ENCODE measurements at places on chromosomes 12 and 14. TPM values are rescaled to one million over a fixed set of nuclear protein-coding genes. Genes with fewer than 3 reads are reported as not detected.

Gene FBXO21
- total RNA-seq: 35.7 TPM

Gene BIN2
- not detected for total RNA-seq

Gene TAS2R7
- not detected for total RNA-seq

Gene LRR1
- total RNA-seq: 22.7 TPM

Gene TSPAN19
- total RNA-seq: not detected

Gene GPR68
- 1.8 TPM for total RNA-seq

Gene KRT71
- not detected for total RNA-seq

Gene NANOG
- total RNA-seq: not detected

Gene PROX2
- not detected for total RNA-seq

Gene POP5
- total RNA-seq: 54.5 TPM

Gene DHH
- 0.52 TPM for total RNA-seq

Gene ARHGDIB
- 23.9 TPM for total RNA-seq

Gene RNASE3
- total RNA-seq: not detected

Gene RD3L
- not detected for total RNA-seq

Gene GSC
- not detected for total RNA-seq
